GM18507 (cell line): ENCODE measurements at places on chromosomes 4 and X.

DNA sequence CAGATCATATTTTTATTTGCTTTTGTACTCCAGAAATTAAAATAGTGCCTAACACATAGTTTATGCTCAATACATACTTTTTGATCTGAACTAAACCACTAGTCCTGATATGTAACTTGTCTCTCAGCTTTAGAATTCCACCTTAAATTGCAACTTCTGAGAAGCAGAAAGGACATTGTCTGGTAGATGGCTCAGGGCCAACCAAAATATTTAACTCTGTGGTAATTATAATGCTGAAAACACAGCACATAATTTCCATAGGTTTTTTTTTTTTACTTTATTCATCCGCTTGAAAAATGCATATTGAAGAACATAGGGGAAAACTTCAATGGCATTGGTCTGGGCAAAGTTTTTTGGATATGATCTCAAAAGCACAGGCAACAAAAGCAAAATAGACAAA lies 59.3 kb downstream of the AREG start:
- no peak for DNase-seq

- DNase-seq, result no peak
Observed at GRCh38 chr4:54728368-54728767, 70.6 kb downstream of the KIT start.

DNA sequence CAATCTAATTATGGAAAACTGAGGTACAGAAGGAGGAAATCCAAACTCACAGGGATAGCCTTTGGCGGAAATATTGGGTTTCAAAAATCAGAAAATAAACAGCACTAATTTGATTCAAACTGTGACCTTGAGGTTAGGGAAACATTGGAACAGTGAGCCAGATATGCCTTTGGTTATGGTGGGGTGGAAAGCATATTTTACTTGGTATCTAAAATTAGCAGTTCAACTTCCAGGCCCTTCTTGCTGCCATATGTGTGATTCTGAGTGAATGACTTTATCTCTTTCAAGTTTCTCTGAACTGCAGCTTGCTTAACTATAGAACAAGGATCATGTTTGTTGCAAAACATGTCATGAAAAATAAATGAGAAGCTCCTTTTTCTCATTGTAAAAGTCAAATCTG lies 240.9 kb upstream of the VEGFC start:
- no peak for DNase-seq

DNA sequence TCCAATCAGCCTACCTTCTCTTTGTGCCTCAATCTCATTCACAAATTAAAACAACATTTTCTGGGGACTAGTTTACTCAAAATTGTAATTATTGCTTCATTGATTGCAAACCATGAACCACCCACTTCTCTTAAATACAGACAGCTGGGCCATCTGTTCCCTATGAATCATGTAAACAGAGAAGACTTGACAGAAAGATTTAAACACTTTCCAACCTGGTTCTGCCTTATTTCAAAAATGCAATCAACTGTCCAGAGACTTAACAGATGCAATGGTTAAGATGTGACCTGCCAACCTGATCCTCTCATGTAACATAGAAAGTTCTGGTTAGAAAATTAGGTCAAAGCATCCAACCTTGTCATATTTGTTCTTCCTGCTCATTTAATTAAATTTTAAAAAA lies 20.8 kb upstream of the SERTM2 start:
- no peak for DNase-seq

DNA sequence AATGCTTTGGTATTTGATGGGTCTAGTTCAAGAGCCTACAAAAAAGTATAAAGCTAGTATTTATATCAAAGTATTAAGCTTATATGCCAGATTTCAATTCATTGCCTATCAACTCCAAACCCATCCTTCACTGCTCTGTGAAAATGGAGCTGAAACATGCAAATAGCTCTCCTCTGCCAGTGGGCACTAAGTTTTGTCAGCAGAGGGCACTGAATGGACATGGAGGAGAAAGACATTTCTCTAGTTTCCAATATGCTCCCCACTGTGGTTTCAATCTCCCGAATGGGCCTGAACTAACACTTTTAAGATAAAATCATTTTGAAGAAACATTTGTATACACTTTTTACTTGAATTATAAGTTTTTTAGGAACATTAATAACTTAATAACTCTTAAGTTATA lies 12.4 kb downstream of the PPID start:
- DNase-seq, result no peak

DNA sequence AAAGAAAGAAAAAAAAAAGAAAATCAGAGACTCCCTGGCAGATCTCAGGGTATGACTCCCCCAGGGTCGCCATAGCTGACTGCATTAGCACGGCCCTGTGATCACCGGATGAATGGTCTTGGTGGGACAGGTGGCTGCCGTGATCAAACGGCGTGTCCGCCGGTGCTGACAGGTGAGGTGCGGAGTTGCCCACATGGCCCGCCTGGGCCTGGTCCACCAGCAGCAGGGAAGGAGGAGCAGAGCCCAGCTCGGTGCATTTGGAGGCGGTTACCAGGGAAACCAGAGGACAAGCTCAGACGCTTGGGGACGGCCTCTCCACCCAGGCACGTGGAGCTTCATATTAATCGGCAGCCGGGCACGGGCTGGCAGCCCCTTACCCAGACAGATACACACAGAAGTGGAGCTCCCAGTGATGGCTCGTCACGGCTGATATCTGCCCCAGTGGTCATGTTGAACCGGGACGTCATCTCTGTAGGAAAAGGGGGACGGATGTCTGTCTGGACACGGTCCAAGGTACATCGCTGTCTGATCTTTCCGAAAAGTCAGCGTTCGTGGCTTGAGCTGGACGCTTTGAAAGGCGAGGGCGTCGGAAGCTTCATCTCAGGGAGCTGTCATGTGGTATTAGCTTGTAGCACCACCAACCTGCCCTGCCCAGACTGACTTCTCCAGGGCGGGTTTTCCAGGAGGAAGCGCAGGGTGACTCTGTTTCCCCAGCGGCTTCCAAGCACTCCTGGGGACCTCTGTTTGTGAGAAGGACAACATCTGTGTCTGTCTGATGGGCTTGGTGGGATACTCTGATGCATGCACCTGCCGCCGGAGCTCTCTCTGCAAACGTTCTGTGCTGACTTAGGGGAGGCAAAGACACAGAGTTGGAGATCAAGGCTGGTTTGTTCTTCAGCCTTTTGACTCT lies 180.7 kb downstream of the CRLF2 start:
- no peak for DNase-seq

GRCh38 chrX:38804682-38805431 lies 3.6 kb downstream of the MID1IP1 start:
- no peak for DNase-seq

- no peak for DNase-seq
Observed at GRCh38 chrX:111216293-111216801, 53.9 kb downstream of the CAPN6 start.

DNA sequence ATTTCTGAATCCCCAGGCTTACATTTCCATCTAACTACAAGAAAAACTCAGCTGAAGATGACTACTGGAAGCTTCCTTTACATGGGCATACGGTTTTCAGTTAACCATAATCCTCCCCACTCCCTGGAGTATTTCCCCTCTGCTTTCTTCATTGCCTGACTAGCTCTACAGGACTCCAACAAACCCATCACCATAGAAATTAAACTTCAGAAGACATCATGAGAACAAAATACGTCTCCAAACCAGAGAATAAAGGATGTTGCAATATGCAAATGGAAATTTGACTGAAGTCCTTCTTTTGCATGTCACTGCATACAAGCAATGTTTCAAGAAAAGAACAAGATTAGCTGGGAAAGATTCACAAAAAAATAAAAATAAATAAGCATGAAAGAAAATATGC lies 170.2 kb upstream of the PCDH18 start:
- no peak for DNase-seq

DNA sequence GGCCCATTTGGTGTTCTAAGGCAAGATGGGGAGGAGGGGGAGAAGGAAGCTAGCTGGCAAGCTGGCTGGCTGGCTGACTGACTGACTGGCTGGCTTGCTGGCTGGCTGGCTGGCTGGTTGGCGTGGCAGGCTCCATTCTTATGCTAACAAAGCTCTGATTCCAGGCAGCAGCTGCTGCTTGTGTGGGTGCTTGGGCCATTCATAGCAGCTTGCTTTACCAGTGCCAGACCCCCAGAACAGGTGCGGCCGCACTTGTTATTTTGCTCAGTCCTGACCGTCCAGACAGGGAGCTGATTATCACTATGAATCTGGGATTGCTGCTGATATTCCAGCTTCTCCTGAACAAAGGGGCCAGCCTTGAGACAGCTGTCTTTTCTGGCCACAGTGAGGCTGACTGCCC lies 131.2 kb upstream of the PAK3 start:
- DNase-seq, result no peak

DNA sequence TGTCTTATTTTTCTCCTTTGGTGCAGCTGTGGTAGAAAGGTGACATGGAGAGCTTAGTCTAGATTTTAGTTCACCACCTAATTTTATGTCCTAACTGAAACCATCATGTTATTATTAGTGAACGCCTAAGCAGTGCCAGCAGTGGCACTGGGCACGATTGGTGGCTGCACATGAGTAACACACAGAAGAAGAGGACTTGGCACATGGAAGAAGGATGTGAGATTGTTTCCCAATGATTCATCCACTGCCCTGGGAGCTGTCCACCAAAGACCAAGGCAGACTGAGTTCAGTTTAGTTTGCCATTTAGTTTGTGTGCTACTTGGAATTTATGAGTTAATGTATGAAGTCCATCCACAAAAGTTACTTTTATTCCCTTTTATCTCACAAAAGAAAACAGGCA lies 68.1 kb upstream of the NAP1L5 start:
- no peak for DNase-seq

GRCh38 chr4:124708517-124709300 lies 3.8 kb downstream of the ANKRD50 start:
- DNase-seq, result no peak

DNA sequence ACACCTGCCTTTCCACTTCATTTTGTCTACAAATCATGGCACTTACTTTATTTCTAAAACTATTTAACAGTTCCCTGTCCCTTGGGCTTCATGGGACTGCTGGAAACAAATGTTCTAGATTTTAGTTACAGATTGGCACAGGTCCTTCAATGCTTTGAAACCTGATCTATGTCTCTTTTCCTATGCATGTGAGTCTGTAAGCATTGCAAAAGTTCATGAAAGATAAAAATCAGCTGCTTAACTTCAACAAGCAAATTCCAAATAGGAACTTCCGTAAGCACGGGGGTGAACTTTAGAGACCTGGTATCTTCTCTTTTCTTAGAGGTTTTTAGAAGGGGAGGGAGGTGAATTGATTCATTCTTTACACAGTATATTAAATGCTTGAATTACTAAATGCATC lies 9.5 kb downstream of the LGI2 start:
- DNase-seq, result no peak

DNA sequence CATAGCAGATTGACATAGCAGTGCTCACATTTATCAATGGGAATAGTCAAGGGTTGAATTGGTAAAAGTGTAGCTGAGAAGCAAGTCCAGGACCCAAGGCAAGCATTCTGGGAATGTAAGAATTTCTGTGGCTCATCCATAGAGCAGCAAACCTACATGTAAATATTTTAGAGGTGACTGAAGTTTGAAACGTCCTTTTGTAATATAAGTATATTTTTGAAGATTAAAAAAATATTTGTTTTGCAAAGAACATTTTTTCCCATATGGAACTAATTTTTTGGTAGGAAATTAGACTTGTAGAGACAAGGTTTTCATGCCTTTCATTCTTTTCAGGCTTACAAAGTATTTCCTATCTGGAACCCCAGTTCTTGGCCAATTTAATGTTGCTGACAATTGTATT lies 104.0 kb downstream of the TEX13A start:
- DNase-seq, result no peak

GRCh38 chr4:11483046-11483445 lies 54.4 kb upstream of the HS3ST1 start:
- no peak for DNase-seq

DNA sequence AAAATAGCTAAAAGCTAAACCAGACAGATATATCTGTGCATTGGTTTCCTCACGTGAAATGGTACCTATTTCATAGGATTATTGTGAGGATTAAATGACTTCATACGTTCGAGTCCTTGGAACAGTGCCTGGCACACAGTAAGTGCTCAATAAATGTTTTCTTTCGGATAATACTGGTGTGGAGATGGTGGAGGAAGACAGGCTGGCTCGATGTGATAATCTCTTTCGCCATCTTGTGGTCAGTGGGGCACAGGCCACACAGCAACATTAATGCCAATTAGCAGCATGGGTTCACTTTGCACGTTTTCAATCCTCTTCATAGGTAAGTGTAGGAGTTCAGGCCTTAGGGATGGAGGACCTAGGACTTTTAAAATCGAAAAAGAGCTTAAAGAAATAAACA lies 9.3 kb downstream of the PAGE4 start:
- DNase-seq, result no peak

DNA sequence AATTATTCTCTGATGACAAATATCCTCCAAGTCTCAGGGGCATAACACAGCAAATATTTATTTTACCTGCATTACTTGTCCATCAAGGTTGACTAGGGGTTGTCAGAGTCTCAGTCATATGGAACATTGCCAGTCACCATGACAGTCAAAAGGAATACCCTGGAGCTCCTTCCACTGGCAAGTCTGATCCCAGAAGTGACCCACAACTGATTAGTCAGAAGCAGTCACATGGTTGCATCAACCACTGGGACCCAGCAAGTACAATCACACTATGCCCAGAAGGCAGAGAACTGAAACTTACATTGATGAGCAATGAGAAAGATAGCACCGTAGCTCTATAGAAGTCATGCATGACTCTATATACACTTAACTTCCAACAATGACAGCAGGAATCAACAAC lies 41.9 kb upstream of the SOD3 start:
- DNase-seq, result no peak

- DNase-seq, result no peak
Observed at GRCh38 chrX:18617407-18617750, 54.5 kb downstream of the RS1 start.

GRCh38 chrX:39550795-39551361 lies 546.9 kb downstream of the BCOR start:
- no peak for DNase-seq

DNA sequence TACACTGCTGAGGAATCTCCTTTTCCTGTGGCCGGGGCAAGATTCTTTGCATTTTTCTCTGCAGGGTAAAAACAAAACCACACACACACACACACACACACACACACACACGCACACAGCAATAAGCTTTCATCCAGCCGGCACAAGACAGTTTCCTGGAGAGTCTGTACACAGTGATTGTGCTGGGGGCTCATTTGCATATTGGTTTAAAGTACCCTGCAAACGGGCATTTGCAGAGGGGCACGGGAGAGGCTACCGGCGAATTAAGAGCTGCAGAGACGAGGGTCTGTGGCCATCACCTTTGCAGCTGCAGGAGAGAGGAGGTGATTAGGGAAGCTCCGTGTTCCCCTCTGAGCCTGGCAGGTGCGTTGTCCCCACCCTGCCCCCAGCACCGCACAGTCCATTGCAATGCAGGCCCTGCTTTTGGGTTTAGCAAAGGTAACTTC lies 219.9 kb downstream of the SHOX start:
- no peak for DNase-seq

DNA sequence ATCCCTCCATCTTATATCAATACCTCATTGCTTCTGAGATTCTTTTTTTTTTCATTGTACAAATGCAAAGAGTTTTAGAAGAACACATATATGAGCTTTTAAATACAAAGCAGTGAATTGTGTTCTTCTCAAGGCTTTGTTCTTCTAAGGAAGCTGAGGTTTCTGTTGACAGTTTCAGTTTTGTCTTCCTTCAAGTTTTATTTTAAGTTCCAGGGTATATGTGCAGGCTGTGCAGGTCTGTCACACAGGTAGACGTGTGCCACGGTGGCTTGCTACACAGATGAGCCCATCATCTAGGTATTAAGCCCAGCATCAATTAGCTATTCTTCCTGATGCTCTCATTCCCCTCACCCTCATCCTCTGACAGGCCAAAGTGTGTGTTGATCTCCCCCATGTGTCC lies 201.2 kb upstream of the DIPK2B start:
- no peak for DNase-seq
